ENCODE measurements at places on chromosomes 4 and X.

DNA sequence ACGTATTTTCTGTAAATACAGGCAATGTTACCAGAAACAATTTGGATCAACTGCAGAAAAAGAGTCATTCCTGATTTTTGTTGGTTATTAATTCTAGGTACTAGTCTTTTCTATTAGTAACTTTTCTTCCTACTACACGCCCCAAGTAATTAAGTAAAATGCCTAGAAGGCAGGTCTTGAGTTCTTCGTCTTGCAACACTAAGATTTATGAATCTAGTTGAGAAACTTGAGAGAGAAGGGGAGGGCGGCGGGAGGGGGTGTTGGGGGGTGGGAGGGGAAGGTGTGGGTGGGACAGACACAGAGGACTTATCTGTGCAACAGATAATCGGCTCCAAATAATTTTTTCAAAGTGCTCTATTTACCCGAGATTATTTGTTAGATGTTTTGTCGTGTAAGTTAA is 3.0 kb downstream of the RAP2C start:
- no peak for DNase-seq

DNA sequence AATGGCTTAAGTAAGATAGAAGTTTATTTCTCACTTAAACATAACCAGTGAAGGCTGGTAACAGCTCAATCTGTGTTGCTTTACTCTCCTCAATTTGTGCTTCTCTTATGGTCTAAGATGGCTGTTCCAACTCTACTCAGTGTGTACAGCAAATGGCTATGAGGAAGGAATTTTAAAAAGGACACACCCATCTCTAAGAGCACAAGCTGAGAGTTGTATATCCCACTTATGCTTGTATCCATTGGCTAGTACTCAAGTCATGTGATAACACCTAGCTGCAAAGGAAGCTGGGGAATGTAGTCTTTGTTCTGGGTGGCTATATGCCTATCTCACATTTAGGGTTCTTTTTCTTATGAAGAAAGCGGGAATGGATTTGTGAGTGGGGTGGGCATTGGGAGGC is 63.3 kb downstream of the GPAT3 start:
- DNase-seq, result no peak

DNA sequence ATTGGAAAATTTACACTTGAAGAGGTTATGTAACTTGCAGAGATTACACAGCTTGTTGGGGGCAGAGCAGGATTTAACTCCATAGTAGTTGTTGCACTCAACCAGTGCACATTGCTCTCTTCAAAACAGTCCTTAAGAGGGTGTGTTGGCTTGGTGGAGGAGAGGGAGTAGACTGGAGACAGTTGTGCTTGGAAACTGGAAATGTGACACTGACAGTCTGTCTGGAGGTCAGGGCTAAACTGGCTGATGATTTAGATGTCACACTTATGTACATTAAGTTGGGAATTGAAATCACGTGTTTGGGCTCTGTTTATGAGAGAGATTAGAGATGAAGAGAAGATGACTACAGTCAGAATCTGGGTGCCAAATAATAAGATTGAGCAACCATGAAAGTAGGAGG is 32.9 kb downstream of the CCSER1 start:
- DNase-seq, result no peak

GRCh38 chr4:48033825-48034413 is 17.3 kb downstream of the NIPAL1 start:
- no peak for DNase-seq

DNA sequence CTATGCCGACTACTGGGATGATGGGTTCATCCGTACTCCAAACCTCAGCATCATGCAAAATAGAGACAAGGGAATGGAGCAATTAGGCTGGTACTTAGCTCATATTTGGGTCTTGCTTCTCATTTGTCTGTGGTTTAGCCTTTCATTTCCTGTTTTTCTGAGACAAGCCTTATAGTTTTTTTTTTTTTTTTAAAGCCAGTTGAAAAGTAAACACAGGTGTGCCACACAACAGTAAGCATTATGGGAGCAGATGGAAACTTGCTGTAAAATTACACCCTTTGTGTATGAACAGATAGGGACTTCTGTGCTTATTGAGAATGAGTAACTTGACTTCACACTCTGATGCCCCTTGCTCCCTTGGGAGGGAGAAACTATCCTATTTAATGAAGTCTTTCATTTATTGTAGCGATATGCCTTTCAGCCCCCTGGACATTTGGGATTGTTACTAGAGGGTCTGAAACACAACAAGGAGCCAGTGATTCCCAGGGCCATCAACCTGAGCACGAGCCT is 13.7 kb downstream of the RASSF6 start:
- peak; percentile 45 for DNase-seq

DNA sequence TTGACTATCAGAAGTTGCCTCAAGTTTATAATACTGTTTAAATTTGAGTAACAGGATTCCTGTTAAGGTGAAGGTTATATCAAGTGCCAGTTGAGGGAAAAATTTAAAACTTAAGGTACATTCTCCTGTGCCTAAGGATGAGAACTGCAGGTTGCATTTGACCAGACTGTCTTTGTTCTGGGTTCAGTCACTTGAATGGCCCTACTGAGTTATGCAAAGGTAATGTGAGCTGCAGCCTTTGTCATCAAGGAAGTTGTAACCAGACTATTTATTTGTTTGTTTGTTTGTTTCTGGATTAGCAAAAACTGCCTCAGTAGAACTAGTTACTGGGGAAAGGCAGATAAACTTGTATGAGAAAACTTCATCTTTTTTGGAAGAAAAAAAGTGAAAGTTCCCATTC is 131.9 kb downstream of the ATOH1 start:
- DNase-seq, result no peak

DNA sequence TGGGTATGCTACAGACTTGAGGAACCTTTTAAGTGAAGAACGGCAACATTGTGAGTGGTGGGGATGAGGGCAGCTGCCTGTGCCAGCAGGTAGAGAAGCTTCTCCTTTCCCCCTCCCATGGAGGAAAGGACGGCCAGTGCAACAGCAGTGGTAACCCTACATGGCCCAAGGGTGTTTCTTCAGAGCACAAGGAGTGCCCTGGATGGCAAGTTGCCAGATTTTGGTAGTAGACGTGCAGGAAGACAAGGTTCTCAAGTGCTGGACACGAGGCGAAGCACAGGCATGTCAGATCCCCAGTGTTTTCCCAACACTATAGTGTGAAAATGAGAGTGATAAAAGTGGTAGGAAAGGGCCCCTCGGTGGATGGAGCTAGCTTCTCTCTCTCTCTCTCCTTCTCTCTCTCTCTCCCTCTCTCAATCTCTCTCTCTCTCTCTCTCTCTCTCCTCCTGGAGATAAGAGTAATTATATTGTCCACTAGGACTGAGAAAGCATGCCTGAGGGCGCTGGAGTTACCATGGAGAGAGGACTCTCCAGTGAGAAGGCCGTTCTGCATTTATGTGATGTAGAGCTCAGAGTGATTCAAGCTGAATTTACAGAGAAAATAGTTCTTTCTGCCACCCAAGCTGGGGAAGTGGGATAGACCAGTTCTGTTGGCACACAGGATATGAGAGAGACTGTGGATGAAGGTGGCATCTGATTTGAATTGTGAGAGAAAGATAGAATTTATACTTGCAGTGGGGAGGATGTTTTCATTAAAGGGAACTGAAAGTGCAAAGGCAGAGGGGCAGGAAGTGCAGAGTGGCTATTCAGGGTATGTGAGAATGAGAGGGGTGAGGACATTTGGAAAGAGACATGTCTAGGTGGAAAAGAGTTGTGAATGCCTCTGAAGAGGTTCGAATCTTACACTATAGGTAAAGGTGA is 25.7 kb upstream of the TRPC3 start:
- no peak for DNase-seq

DNA sequence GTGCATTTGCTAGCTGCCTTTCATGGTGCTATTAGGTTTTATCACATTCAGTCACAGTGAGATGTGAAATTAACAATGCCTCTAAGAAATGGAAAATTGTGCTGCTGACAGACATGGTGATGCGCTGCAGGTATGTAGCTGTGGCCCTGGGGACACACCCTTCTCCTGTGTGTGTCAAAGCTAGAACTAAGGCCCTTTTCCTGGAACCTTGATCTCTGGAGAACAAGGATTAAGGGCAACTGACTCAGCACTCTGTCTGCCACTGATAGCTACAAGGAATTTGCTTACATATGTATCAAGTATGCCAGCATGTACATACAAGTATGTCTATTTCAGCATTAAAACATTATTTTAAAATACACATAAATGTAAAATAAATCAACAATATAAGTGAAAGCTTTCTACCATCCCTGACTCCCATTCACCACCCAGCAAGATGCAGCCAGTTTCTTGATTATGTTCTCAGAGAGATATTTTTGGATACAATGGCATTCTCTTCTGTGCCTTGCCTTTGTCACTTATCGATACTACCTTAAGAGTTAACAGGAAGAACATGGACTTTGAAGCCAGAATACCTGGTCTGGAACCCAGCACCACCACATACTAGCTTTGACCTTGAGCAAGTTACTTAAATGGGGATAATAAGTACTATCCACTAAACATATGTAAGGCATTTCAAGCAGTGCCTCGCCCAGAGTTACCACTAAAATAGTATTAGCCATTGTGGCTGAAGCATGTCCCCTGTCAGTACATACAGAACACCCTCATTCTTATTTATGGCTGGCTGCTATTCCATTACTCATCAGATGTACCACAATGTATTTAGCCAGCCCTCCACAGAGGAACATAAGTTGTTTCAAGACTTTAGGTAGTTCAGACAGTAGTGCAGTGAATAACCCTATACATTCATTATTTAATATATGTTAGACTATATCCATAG is 68.5 kb downstream of the NPNT start:
- no peak for DNase-seq

- DNase-seq, result peak; percentile 20
Observed at GRCh38 chr4:9800848-9801247, 19.4 kb downstream of the DRD5 start.

Measured in NCI-H2171 (cell line).